ENCODE measurements at places on chromosomes 12 and 14.
A peak's percentile ranks its signal among the peaks of the same experiment; 100 is the strongest.

DNA sequence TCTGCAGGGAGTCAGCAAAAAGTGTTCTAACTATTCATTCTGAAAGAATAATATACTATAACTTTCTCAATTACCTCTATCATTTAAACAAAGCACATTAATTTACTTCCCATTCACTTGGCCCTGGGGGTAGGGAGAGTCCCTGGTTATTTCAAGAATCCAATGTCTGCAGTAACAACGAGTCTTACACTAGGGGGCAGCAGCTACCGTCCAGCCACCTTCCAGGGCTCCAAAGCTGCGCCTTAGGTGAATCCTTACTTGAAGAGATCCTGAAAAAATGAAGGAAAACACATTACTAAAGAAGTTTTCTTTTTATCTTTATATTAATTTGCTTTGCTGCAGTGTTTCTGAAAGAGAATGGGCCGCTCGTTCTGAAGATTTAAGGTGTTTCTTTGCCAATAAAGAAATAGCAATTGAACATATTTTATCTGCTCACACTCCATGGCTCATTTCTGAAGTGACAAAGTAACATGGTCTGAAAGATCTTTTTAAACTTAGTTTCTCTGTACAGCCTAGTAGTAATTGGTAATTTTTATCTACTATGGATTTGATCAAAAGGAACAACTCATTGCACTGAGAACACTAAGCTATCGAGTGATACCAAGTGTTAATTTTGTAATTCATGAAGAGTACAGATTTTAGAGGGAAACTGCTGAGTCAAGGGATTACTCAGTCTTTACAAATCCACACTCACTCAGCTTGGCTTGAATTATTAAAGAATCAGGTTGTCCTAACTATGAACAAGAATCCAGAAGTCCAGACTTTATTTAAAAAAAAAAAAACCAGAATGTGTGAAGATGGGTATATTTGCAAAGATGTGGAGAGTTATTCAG is 27.6 kb downstream of the BHLHE41 start:
- DNase-seq, result peak; percentile 58

GRCh38 chr14:69610874-69611171 is 573 bp upstream of the SUSD6 start:
- DNase-seq, result no peak

- no peak for DNase-seq
Observed at GRCh38 chr14:96979611-96980074, 182.5 kb downstream of the VRK1 start.

DNA sequence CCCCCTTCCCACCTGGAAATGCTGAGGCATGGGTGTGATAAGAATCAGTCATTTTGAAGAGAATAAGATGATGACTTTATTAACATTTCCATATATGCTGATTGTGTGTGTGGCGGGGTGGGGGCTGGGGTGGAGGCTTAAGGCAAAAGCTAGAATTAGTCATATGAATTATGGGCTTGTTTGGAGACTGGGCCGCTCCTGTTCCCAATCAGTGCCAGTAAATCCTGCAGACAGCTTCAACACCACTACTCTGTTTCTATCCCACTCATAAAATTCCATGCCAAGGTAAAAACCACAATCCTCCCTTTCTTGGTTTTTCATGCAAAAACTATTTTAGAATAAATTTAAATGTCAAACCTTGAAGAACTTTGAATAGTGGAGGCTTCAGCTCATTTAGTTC is 29.9 kb upstream of the SLC38A2 start:
- no peak for DNase-seq

- DNase-seq, result no peak
Observed at GRCh38 chr14:65854215-65854614, 441.7 kb downstream of the FUT8 start.

DNA sequence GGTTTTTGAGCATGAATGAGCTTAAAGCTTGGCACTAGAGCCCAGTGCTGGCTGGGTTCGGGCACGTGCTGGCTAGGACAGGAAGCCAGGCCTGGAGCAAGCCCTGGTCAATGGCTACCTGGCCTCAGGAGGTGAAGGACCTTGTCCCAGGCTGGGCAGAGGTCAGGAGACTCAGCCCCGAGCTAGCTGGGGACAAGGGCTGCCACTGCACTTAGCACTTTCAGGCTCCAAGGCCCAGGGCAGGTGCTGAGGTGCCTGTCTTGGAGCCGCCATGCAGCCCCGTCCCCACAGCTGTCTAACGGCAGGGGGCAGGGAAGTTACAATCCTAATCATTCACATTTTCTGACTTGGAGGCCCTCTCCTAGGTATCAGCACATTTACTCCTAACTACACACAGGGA is 4.3 kb upstream of the AQP6 start:
- DNase-seq, result no peak

DNA sequence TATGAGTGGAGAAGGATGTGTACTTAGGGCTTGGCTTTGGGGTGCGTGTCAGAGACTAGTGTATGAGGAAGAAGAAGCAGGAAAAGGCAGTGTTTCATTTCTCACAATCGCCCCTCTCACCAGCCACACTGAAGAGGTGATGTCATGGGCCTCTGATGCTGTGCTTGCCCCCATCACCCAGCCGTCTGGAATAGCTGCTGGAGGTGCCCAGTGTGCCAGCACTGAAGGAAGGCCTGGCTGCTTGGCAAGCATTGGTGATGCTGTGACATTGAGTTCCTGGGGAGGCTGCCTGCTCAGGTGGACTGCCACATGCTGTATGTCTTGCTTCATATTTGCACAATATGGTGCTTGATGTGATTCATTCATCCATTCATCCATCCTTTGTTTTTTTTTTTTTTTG is 56.2 kb downstream of the CRADD start:
- no peak for DNase-seq

Data from NCI-H2029 (cell line).